Hematopoietic multipotent progenitor cell treated with erythropoietin and hydrocortisone succinate and interleukin-3 and kit ligand, for 17 days (in vitro differentiated cells): ENCODE measurements at places on chromosomes 3 and 15.

DNA sequence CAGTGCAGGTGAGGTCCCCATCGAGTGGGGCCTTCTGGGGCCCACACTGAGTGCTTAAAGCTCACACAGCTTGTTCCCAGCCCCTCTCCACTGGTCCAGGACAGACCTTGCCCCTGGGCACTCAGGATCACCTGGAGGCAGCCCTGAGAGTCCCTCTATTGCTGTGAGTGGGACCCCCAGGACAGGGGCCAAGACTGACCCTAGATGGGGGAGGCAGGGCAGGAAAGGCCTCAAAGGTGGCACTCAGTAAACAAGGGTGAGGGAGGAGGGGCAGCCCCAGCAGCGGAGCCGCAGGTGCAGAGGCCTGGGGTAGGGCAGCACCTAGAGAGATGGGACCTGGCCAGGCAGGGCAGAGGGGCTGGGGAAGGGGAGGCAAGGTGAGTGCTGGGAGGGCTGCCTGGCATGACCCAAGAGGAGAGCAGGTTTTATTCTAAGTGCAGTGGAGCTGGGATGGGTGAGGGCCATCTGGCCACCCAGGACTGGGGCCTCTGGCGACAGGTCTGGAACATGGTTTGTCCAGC is 27.9 kb downstream of the CFAP100 start:
- DNase-seq: no peak

DNA sequence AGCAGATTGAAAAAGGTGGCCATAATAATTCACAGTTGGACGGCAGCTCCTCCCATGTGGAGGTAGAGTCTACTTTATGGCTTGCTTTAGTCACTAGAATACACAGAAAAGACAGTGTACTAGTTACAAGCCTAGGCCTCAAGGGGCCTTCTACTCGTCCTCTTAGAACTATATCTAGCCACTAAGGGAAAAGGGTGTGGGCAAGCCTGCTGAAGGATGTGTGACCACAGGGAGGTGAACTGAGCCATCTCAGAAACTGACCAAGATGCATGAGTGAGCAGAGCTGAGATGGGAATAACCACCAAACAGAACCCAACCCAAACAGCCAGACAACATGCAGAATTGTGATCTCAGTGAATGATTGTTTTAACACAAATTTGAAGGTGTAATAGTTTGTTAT is 335.6 kb upstream of the LMCD1 start:
- DNase-seq: no peak

GRCh38 chr15:39592500-39592899 is 11.6 kb downstream of the THBS1 start:
- DNase-seq: no peak

DNA sequence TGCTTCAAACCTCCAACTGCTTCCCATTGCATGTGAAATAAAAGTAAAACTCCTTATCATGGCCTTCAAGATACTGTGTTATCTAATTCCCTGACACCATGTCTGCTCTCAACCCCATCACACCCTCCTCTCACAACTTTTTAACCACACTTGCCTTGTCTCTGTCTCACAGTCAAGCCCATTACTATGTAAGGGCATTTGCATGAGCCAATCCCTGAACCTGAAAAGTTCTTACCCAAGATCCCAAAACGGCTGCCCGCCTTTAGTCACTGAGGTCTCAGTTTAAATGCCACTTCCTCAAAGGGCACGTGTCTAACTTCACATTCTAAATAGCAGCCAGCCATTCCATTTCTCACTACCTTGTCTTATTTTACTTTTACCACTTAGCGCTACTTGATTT is 83.1 kb downstream of the SST start:
- DNase-seq: no peak

GRCh38 chr3:24185738-24186384 is 240.8 kb downstream of the NR1D2 start:
- peak; percentile 94 for DNase-seq
